ENCODE measurements at places on chromosomes 1 and 21. TPM values are rescaled to one million over a fixed set of nuclear protein-coding genes. Genes with fewer than 3 reads are reported as not detected.

Gene CSF3R
- not detected for total RNA-seq

Gene SPRR1B
- not detected for total RNA-seq

Gene KRTAP10-6
- not detected for total RNA-seq

Gene LEFTY1
- total RNA-seq, result 1.5 TPM

Gene TGFB2
- total RNA-seq, result 12.3 TPM

Gene IVL
- total RNA-seq, result not detected

Gene SAMD11
- total RNA-seq, result 16.2 TPM

Gene ACTN2
- 0.05 TPM for total RNA-seq

Gene LAPTM5
- 0.28 TPM for total RNA-seq

Gene CELA3B
- total RNA-seq, result not detected

Gene CLCA1
- not detected for total RNA-seq

Gene UBXN10
- not detected for total RNA-seq

Gene WNT4
- 0.44 TPM for total RNA-seq

Gene ZNF695
- total RNA-seq, result 2.5 TPM

Gene BNIPL
- 0.28 TPM for total RNA-seq

Gene PLA2G5
- not detected for total RNA-seq

Gene TOMM40L
- total RNA-seq, result 13.0 TPM

Gene SLC6A17
- total RNA-seq, result 4.7 TPM

Gene SPRR4
- not detected for total RNA-seq

Gene HUNK
- 1.2 TPM for total RNA-seq

Gene GBP2
- 0.66 TPM for total RNA-seq

Gene C1orf116
- 6.9 TPM for total RNA-seq

Gene KCNC4
- total RNA-seq, result 3.0 TPM

Gene SSX2IP
- total RNA-seq, result 14.4 TPM

Gene CFHR5
- total RNA-seq, result not detected

Gene CLEC20A
- total RNA-seq, result not detected

Gene FAM131C
- 17.8 TPM for total RNA-seq

Gene CFHR3
- total RNA-seq, result 0.16 TPM

Gene TDRD10
- not detected for total RNA-seq

Gene SPATA1
- total RNA-seq, result 1.6 TPM

Gene IL10
- not detected for total RNA-seq

Gene SFN
- total RNA-seq, result 575 TPM

Gene FAF1
- total RNA-seq, result 36.0 TPM

Gene ARHGEF16
- 5.1 TPM for total RNA-seq

Gene KRTAP13-2
- total RNA-seq, result not detected

Gene PRKAA2
- total RNA-seq, result 2.1 TPM

Gene GPR25
- total RNA-seq, result not detected

Measured in A549 treated with Hydrocortisone at 1 μM for 4 hours (cell line).